Foreskin melanocyte (primary cell): ENCODE measurements at places on chromosomes 2 and 18.
A peak's percentile ranks its signal among the peaks of the same experiment; 100 is the strongest.

DNA sequence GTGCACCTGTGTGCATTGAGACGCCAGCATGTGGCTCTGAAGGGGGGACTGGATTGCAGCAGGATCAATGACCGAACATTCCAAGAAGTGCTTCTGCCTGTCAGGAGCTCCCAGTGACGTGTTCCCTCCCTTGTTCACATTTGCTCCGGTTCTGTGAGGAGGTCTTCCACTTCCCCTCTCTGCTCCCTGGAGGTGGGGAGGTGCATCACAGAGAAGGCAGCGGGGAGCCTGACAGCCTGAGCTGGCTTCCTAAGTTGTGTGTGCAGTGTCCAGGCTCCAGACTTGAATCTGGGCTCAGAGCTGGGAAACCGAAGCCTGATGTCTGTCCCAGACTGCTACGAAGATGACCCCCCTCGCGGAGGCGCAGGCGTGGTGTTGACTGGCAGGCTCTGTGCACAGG lies 171.0 kb downstream of the KLHL29 start:
- DNase-seq, result no peak

DNA sequence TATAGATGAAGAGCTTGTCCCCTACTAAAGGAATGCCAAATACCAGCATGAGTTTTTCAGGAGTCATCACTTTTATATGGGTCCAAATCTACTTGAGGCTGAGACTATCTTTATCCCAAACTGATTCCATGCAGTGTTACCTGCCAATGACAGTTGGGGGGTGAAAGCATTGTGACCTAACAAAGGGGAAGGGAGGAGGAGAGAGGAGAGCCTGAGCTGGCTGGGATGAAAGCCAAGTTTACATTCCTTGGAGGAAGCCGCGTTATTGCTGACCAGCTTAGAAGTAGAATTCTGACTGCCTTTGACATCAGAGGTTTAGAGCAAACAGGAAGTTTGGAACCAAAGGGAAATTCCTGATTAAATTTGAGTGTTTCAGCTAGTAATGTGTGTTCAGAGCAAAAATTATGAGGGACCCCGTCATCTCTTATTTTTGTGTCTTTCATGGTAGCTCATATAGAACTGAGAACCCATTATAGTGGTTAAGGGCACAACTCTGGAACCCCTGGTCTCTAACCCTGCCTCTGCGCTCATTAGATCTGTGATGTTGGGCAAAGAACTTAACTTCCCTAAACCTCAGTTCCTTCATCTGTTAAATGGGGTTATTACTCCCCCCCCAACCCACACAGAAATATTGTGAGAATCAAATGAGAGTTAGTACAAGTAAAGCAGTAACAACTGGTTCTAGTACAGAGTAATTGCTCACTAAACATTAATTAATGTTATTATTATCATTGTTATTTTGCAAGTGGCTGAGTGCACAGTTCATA lies 199.3 kb upstream of the EPAS1 start:
- peak; percentile 84 for DNase-seq

DNA sequence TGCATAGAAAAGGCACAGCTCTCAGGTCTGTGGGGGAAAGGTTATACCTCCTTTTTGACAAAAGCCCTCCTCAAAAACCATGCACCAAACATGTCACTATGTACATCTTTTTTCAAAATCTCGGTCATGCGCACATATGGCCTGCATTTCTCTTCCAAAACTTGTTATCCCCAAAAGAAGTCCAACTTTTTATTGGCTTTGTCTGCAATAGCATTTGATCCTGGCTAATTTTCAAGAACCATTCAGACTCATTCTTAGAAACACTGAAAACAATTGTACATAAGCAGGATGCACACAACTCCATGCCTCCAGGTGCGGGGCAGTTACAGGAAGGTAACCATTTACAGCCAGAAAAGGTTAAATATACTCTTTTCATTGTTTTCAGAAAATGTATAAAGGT lies 21.9 kb downstream of the SERTAD2 start:
- no peak for DNase-seq

GRCh38 chr18:58222432-58223125 lies 178.6 kb downstream of the NEDD4L start:
- DNase-seq, result no peak

DNA sequence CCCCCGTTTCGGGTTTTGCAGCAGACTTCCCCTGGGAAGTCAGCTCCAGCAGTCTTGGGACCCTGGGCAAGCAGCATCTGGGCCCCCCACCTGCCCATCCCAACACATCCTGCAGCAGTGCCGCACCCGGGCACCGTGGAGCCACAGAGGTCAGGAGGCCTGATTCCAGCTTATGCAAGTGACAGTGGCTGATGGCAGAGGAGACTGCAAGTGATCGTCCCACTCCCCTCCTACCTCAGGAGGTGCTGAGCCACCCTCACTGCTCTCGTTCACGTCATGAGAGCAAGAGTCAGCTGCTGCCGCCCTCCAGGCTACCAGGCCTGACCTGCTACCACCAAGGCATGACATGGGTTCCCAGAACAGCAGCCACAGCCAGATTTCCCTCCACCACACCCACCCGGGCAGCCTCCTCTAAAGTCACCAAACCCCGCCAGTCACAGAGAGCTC lies 18.2 kb downstream of the COX7A2L start:
- DNase-seq, result no peak

DNA sequence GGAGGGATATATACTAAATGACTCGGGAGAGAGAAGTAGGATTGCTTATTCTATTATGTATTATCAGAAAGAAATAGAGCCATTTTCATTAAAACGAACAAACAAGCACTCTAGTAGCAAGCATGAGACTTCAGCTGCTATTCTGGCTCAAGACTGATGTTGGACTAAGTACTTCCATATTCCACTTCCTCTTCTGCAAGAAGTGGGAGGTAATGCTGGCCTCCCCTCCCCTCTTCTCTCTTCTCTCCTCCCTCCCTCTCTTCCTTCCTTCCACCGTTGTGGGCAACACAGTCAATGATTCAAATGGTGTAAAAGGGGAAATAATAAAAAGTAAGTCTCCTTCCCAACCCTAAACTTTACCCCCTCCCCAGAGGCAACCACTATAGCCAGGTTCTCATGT lies 62.6 kb downstream of the EMX1 start:
- DNase-seq, result no peak

DNA sequence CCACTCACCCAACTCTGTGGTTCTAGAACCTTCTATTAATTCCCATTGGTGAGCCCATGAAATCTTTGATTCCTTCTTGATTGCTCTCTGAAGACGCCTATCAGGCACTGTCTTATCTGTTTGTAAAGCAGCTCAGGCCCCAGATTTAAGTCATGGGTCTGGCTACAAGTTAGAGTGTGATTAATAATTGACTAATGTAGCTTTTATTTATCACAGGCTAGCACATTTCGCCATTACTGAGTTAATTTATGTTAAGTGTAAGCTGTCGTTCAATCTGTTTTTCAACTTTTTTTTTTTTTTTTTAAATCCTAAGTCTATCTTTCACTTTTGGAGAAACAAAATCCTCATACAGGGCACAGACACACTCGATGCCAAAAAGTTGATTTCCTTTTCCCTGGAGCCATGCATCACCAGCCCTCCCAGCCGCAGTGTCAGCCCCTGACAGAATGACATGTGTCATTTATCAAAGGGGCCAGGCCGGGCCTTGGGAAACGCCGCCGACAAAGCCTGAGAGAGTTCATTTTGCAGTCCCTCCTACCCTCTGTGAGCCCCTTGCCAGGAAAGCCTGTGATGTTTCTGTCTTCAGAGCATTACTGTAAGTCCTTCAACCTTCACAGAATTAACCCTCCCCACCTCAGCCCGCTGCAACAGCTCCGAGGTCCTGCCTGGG lies 15.8 kb downstream of the TSHZ1 start:
- no peak for DNase-seq

DNA sequence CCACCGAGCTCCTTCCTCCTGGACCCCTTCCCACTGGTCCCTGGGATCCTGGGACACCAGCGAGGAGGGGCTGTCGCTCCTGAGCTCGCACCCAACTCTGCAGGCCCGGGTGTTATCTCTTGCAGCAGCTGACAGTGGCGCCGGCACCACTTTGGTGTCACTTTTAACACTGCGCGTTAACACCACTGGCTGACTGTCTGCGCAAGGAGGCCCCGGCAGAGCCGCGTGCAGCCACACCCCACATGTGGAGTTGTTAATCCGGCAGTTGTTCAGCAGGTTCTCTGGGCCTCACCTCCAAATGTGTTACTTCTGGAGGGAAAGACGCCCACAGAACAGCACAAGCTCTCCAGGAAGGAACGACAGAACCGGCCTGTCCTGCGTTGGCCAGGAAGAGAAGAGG lies 155.0 kb upstream of the GLI2 start:
- DNase-seq, result no peak

GRCh38 chr2:164840458-164840929 lies 1.1 kb downstream of the COBLL1 start:
- peak; percentile 4 for DNase-seq

DNA sequence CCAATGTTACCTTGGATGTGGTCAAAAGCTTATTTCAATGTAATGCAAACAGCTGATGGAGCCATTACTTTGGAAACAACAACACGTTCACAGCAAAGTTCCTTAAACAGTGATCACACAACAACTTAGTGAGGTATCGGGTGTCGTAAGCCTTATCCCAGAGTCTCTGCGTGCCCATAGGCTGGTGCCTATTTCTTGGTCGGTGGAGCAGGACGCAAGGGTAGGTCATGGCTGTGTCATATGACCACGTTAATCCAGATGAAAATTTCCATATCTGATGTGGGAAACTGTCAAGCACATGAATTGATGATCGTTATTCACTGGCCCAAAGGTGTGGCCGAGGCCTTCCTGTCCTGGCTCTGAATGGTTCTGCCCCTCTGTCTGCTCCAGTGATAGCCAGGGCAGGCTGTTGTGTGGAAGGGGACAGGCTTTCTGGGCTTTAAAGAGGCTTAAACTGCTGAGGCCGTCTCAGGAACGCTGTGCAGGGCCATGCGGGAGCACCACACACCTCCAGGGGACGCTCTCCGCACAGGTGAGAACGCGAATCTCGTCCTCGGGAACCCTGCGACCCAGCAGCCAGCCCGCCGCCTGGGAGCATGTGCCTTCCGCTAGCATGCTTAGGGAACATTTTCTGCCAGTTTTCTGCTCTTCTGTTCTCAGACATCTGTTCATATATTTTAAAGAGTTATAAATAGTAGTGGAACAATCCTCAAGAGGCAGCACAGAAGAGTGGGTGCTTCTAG lies 90.6 kb downstream of the KCTD1 start:
- no peak for DNase-seq

DNA sequence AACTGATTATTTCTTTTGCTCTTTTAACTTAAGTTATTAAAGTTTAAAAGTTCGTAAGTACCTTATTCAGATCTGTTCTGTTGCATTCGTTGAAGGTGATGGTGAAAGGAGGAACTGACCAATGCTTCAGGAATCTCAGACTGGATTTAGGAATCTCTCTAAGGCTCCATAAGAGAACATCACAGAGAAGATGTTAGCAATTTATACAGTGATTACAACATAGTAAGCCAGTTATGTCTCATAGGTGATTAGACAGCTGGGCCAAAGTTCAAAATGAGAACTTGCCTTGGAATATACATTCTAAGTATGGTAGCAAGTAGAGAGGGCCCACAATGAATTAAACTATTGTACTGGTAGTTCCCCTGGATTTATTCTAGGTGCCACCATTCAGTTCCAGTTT lies 3.2 kb downstream of the MARS2 start:
- no peak for DNase-seq

DNA sequence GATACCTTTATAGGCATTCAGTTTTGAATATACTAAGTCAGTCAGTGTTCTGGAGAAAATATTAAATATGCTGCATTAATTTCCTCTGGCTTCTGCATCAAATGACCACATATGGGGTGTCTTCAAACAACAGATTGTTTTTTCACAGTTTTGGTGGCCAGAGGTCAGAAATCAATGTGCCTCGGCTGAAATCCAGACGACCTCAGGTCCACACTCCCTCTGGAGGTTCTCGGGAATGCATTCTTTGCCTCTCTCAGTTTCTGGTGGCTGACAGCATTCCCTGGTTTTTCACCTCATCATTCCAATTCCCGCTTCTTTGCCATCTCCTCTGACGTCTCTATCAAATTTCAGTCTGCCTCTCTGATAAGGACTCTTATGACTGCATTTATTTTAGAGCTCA lies 142.3 kb downstream of the ZNF407 start:
- DNase-seq, result no peak

DNA sequence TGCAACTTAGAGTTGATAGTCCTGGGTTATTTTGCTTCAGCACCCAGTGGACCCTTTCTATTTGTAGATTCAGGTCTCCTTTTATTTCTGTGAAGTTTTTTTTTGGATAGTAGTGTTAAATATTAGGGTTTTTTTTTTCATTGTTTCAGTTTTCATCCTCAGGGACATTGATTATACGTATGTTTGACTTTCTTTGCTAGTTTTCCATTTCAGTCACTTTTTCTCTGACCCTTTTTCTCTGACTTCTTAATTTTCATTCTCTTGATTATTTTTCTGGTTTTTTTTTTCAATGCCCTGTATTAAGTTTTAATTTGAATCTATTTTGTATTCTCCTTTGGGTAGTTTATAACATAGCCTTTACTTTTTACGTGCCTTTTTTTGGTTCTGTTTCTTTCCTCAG lies 79.4 kb downstream of the AGPS start:
- DNase-seq, result no peak

DNA sequence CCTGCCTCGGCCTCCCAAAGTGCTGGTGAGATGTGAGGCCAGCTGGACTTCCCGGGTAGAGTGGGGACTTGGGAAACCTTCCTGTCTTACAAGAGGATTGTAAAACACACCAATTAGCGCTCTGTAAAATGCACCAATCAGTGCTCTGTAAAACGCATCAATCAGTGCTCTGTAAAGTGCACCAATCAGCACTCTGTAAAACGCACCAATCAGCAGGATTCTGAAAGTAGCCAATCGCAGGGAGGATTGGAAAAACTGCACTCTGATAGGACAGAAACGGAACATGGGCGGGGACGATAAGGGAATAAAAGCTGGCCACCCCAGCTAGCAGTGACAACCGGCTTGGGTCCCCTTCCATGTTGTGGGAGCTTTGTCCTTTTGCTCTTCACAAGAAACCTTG lies 19.0 kb downstream of the RNF125 start:
- no peak for DNase-seq

DNA sequence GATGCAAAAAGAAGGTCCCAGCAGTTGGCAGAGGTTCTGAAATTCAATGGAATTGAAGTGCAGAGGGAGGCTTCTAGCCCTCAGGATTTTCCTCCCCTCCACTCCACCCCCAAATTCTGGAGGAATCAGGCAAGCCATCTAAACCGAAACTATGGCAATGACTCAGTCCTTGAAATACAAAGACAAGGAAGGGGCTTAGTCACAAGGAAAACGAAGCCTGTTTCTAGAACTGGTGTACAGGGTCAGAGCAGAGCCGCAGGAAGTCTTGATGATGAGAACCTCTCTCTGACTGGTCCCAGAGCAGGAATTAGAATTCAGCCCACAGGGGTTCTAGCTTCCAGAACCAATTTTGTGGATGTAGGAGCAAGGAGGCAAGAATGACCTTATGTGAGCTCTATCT lies 111.7 kb upstream of the SCN1A start:
- DNase-seq, result peak; percentile 18

- DNase-seq, result no peak
Measured at GRCh38 chr2:84833481-84834150, 47.3 kb downstream of the TRABD2A start.

DNA sequence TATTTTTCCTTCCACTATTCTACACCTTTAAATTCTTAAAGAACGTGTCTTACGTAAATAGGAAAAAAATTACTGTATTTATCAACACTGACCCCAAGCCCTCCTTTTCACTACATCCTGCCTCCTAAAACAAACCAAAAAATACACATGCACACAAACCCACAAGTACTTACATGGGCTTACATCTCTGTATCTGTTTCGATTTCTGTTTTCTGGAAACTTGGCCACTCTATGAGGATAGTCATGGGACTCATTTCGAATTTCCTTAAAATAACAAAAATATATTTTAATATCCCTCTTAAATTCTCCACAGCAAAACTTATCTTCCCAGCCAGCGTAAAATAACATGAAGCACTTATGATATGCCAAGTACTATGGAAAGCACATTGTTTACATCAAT lies 25.0 kb downstream of the PTPN2 start:
- DNase-seq, result no peak
